DMS 273 treated with DMSO at 0.1 percent for 48 hours (cell line): ENCODE measurements at places on chromosomes 5 and 9.
A peak's percentile ranks its signal among the peaks of the same experiment; 100 is the strongest.

GRCh38 chr9:18487611-18488010 lies 13.7 kb downstream of the ADAMTSL1 start:
- no peak for DNase-seq

GRCh38 chr9:37784291-37784615 lies 611 bp downstream of the EXOSC3 start:
- no peak for DNase-seq

GRCh38 chr5:132283423-132284043 lies 10.7 kb upstream of the SLC22A4 start:
- peak; percentile 64 for DNase-seq

GRCh38 chr5:51383131-51384121 lies at the start of gene ISL1:
TSS of gene ISL1 (plus strand) at chr5:51383448. CDS start at chr5:51383672, 224 bp downstream.
- DNase-seq = peak; percentile 22

GRCh38 chr5:179800696-179801201 lies 5.9 kb downstream of the MGAT4B start:
- no peak for DNase-seq

GRCh38 chr9:94490465-94490864 lies 64.4 kb upstream of the PCAT7 start:
- DNase-seq = no peak

- peak; percentile 32 for DNase-seq
These were observed 2.5 kb downstream of the CXXC5 start for GRCh38 chr5:139650689-139651042.

- DNase-seq = no peak
These were observed 129.8 kb downstream of the SLC12A2 start for GRCh38 chr5:128213340-128213739.

- DNase-seq = no peak
These were observed 66.6 kb downstream of the SERINC5 start for GRCh38 chr5:80189201-80189600.

- DNase-seq = no peak
These were observed 37.2 kb upstream of the GABRP start for GRCh38 chr5:170746075-170746960.

- DNase-seq = no peak
These were observed 42.8 kb upstream of the CDK5RAP2 start for GRCh38 chr9:120622790-120623189.

GRCh38 chr5:73694089-73694488 lies 68.1 kb downstream of the ARHGEF28 start:
- DNase-seq = no peak

- no peak for DNase-seq
These were observed 134.6 kb upstream of the RAPGEF1 start for GRCh38 chr9:131874447-131874846.

DNA sequence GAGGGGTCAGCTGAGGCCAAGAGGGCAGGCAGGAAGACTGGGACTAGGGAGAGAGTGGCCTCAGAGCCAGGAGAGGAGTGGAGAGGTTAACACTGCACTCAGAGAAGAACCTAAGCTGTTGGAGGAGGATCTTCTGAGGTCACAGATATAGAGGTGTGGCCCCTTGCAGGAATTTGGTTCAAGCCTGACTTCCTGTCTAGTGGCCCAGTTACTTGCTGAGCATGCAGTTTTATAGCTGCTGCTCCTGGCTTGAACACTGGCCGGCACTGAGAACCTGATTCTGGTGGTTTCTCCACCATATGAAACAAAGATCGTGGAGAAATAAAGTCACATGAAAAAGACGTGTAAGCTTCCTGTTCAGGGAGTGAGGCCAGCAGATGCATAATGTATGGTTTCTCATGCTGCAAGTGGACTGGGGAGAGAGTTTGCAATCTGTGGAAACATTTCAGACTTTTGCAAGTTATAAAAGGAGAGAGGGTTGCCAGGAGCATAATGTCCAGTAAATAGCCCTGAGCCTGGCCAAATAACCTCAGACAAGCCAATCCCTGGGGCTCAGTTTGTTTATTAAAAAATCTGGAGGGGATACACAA lies 82.6 kb downstream of the GALNT10 start:
- no peak for DNase-seq

GRCh38 chr5:176618783-176619182 lies 8.8 kb upstream of the GPRIN1 start:
- DNase-seq = no peak

DNA sequence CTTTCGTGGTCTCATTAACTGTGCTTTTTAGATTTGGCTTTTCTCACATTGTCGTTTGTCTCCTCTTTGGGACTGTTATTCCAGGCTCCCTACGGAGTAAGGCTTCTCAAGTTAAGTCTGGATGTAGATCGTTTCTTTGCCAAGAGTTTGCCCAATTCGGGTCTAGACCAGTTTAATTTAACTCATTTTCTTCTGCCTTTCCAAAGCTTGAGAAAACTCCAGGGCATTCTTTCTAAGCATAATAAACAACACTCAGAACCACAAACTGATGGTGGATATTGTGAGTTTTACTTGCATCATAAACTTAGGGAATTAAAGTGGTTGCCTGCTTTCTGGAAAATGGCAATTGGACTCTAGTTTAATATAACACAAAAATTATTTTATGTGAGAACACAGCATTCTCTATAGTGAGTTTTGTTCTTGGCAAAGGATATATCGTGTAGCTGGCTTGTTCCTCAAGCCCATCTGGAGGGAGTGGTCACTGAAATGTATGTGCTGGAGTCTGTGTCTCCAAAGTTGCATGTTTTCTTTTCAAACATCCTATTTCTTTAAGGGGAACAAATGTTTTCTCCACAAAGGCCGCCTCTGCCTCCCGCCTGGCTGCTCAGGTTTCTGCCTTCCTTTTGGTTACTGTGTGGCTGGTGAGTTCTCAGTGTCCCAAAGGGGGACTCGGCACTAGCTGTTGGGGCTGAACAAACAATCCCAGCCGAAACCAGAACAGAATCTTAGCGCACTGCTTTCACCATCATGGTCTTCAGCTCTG lies 211.3 kb upstream of the FBN2 start:
- no peak for DNase-seq

DNA sequence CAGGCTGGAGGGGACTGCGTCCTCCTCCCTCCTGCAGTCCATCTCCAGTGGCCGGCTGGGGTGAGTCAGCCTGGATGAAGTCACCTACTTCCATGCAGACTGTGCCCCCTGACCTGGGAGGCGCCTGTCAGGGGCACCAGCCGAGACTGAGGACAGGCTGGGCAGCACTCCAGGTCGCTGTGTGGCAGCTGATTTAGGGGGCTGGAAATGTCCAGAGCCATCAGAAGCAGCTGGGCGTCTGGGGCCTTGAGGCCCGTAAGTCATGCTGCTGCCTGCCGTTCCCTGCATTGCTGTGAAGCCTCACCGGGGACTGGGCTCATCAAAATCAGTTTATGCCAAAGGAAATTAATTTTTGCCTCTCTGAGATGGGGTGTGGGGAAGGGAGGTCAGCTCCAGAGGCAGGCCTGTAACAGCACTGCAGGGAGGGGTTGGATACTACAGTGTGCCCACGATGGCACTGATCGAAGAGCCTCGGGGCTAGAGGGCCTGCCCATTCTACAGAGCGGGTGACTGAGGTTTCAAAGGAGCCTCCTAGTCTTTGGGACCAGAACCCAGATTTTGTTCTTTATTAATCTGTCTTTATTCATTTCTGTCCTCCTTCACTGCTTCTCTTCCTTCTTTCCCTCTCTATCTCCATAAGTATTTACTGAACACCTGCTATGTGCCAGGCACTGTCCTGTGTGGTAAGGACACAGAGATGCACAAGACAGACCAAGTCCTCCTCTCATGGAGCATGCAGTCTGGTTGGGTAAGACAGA lies 70.4 kb upstream of the PSD2 start:
- no peak for DNase-seq

- no peak for DNase-seq
These were observed 335.8 kb upstream of the DAB2 start for GRCh38 chr5:39760385-39761198.

GRCh38 chr5:55141945-55142690 lies 17.9 kb upstream of the GPX8 start:
- DNase-seq = no peak

- DNase-seq = peak; percentile 14
These were observed 182.8 kb upstream of the SLC27A6 start for GRCh38 chr5:128782446-128782845.

- DNase-seq = no peak
These were observed 214.1 kb upstream of the VLDLR start for GRCh38 chr9:2407450-2407849.

- DNase-seq = no peak
These were observed 16.9 kb downstream of the MED27 start for GRCh38 chr9:132062806-132063205.

DNA sequence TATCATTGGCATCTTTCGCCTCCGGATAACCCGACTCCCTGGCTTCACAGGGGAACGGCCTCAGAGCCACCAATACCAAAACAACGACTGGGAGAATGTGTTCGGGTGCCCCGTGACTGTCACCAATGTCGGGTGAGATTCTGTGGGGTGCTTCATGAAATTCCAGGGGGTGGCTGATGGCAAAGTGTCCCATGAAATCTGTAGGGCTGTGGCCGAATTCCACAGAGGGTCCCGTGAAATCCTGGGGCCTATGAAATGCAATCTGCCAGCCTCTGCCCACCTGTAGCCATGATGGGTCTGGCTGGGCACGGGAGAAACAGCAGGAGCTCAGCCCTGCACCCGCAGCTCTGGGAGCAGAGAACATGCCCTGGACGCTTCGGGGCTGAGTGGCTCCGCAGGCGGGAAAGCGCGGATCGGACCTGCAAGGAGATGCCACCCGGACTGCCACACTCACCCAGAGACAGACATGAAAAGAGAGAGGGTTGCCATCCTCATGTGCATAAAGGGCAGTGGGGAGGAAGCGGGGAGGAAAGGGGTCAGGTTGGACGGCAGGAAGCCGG lies 192.4 kb downstream of the OLFM1 start:
- DNase-seq = no peak

- DNase-seq = no peak
These were observed 29.3 kb downstream of the MOCS2 start for GRCh38 chr5:53080271-53080670.
